Neural crest cell (in vitro differentiated cells): ENCODE measurements at places on chromosomes 6 and 20.

DNA sequence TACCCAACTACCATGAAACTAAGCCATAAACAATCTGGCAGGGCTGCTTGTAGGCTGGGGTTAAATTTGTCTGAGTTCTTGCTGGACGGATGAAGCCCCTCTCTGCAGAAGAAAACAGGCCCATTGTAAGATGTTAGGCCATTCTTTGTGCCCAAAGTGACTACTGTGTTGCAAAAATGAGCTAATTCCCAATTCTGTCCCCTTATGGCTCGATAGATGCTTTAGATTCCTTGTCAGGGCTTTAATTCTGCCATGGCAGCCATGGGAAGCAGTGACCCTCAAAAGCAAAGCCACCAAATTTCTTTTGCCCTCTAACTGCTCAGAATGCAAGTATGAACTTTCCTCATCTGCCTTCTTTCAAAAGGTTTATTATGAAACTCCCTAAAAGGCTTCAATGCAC, 45.2 kb downstream of the LAMA4 start:
- no peak for DNase-seq

- no peak for DNase-seq
Observed at GRCh38 chr6:104995989-104996617, 39.2 kb downstream of the LIN28B start.

DNA sequence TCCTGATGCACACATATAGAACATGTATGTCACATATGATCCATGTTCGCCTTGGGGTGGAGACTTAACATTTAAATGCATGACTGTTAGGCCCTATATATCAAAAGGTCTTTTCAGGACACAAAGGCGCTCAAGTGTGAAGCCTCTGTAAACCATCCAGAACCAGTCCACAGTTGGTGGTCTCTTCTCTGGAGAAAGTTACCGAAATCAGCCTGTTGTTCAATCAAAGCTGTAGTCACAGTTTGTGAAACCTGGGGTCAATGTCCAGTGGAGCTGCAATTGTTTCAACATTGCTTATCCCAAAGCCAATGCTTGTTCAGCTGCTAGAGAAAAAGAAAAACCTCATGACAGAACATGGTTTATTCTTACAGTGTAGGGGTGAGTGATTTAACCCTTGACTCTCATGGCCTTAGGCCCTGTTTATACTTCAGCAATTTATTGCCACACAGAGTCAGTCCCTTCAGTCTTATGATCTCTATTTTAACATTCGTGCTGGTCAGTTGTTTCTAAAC, 193.6 kb upstream of the CST7 start:
- no peak for DNase-seq

- no peak for DNase-seq
Observed at GRCh38 chr6:139643986-139644385, 269.5 kb upstream of the CITED2 start.

GRCh38 chr6:80440496-80441115, 334.1 kb downstream of the BCKDHB start:
- DNase-seq, result no peak

DNA sequence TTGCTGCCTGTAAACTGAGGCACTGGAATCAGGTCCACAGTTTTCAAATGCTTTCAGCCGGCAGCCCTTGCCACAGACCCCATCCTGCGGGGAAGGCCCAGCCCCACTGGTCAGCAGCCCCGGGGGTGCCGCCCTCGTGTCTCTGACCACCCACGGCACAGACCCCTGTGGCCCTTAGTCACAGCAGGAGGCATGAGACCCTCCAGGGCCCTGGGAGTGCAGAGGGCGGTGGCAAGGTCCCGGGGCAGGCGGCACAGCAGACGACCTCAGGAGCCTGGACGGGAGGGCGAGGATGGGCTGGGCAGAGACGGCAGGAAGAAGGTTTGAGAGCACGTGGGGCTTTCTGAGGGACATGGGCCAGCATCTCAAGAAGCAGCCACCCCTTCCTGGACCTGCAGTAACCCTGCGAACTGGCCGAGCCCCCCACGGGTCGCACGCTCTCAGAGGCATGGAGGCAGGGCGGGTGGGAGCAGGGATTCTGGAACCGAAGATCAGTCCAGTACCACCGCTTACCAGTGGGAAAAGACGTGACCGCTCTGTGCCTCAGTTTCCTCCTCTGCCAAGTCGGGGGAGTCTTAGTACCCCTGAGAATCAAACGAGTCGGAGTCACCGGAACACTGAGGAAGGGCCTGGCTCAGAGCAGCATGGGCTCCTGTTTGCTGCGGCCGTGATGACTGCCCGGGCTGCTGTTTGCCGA, 140.7 kb downstream of the TAF4 start:
- DNase-seq, result no peak

DNA sequence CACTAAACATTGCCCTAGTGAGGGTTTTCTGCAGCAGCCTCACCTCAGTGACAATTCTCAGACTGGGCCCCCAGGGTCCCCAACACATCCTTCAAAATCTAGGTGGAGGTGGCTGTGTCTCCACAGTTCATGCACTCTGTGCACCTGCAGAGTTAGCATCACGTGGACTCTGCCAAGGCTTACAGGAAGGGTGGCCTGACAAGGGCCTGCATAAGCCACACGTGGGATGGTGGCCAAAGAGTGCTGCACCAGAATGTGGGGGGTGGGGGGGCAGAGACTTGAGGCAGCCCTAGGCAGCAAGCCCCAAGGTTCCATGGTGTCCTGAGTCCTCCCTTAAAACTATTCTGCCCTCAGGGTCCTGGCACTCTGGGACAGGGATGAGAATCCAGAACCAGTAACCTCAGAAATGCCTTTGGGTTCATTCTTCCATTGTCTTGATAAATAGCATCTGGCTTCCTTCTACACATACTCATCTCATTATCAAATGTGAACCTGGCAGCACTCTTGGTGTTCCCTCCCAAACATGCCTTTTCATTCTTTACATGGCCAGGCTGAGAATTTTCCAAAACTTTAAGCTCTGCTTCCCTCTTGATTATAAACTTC, 1.6 kb upstream of the SERPINB1 start:
- DNase-seq, result no peak

DNA sequence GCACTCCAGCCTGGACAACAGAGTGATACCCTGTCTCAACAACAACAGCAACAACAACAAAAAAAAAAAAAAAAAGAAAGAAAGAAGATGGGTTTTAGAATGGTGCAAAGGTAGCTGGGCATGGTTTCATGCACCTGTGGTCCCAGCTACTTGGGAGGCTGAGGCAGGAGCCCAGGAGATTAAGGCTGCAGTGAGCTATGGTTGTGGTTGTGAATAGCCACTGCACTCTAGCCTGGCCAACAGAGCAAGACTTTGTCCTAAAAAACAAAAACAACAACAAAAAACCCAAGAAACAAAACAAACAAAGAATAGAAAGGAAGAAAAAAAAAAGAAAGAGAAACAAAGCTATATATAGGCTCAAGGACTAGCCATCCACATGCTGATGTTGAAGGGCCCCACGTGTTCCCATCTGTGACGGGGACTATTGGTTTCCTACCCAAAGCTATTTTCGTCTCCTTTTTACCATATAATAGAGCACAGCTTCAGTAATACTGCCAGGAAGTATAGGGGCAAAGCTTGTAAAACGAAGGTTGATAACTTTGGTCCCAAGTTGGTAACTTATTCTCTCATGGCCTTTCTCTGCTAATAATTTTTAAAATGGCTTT, 7.9 kb upstream of the EEF1E1 start:
- no peak for DNase-seq

GRCh38 chr20:51563486-51564332, 21.2 kb upstream of the NFATC2 start:
- no peak for DNase-seq

DNA sequence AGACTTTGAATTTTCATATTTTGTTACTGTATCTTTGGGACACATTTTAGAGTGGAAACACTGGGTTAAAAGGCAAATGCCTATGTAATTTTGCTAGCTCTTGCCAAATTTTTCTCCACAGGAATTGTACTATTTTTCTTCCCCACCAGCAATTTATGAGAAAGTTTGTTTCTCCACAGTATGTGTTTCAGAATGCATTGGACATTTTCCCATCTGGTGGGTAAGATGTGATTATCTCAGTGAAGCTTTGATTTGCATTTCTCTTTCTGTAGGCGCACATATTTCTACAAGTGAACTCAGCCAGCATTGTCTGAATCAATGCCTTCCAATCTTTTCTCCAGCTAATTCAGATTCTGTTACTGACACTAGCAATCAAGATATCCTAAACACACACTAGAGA, 157.8 kb downstream of the RCAN2 start:
- no peak for DNase-seq

DNA sequence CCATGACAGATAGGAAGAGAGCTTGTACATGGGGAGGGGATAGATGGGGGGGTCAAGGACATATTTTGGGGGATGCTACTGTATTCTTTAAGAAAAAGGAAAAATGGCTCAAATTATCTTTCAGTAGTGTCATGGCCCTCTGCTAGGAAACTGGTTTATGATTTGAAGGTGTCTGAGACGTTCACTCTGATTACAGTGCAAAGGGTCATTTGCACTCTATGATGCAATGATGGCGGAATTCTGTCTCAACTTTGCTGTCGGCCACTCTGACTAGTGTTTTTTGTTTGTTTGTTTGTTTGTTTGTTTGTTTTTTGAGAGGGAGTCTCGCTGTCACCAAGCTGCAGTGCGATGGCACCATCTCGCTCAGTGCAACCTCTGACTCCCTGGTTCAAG, 180.0 kb downstream of the SOX4 start:
- no peak for DNase-seq

- DNase-seq, result no peak
Observed at GRCh38 chr6:87244380-87244779, 78.0 kb upstream of the SMIM8 start.

DNA sequence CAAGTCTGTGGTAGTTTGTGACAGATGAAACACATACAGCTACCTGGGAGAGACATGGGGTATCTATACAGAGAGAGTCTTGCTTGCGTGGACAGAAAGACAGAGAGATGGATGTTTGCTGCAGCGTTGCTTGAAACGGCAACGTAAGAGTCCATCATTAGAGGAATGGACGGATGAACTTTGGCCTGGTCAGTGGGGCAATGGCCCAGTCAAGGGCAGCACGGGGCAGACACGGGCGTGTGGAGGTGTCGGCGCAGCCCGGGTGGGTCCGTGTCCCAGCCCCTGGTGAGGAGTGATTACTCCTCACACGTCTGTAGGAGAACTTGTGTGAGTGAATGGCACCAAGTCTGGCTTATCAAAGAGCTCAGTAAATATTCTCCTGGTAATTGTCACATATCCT, 21.9 kb downstream of the DACT2 start:
- no peak for DNase-seq

GRCh38 chr6:139355172-139355571, 19.3 kb downstream of the CITED2 start:
- DNase-seq, result no peak

DNA sequence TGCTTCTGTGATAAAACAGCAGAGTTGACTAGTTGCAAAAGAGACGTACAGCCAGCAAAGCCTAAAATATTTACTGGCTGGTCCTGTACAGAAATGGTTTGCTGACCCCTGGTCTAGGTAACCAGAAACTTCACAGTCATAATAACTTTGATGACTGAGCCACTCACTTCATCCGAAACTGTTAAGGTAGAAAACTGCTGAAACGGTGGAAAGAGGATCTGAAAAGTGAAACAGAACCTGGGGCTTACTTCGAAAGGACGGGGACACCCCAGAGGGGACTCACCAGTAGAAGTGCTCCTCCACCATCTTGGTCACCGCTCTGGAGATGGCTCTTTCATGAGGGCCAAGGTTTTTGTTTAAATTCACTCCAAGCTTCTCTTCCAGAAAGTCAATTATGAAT, 16.4 kb downstream of the FAXC start:
- DNase-seq, result no peak

DNA sequence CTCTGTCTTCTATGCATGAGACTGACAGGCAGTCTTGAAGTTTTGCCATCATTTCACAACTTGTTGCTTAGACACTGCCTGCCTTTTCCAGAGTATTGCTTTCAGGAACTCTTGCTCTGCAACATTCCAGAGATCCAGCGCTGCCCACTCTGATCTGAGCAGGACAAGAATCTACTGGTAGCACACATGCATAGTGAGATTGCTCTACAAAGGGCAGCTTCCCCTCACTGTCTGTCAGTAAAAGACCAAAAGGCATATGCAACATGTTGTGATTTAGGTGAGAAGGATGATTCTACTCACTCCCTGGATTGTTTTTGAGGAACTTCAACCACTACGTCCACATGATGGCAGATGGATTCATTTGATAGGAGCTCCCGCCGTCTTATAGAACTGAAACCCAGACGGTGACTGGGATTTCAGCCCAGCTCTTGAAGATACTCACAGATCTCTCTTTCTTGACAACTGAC, 259.1 kb downstream of the ARID1B start:
- DNase-seq, result no peak

- no peak for DNase-seq
Observed at GRCh38 chr6:7628479-7628878, 38.5 kb downstream of the SNRNP48 start.

GRCh38 chr6:36759148-36759759, 61.6 kb downstream of the RAB44 start:
- peak; percentile 92 for DNase-seq

DNA sequence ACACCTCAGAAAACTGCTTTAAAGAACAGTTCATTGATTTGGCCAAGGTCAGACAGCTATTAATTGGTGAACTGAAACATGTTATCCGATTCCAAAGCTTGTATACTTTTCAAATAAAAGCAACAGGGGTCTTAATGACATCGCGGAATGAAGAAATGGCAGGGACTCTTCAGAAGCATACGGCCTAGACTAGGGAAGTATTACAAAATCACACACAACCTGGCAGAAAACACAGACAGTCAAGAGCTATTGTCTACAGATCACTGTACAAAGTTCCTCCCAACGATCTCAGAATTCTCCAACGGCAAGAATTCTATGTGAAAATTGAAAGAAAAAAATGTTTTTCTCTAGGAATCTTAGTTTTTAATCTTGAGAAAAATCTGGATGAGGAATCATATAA, 105.5 kb downstream of the PTPRK start:
- DNase-seq, result no peak

- DNase-seq, result no peak
Observed at GRCh38 chr20:57461726-57462125, 63.2 kb downstream of the CTCFL start.

DNA sequence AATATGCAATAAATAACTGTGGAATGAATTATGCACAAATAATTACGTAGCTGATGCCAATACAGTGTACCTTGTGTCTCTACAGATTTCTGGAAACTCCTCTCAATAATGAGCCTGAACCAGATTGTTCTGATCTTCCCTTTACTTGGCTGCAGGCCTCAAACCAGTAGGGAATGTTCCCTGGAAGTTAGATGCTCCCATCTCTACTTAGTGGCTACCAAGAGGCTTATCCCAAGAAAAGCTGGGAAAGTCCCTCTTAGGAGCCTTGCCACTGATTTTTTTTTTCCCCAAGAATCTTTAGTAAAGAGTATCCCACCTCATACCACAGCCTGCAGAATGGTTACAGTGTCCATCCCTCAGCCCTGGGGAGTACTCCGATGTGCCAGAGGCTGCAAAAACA, 702.1 kb downstream of the RFPL4B start:
- DNase-seq, result no peak

- DNase-seq, result no peak
Observed at GRCh38 chr20:64051561-64052325, 2.3 kb upstream of the SOX18 start.

GRCh38 chr20:21189761-21190523, 64.1 kb downstream of the KIZ start:
- peak; percentile 6 for DNase-seq

- DNase-seq, result no peak
Observed at GRCh38 chr6:88238065-88238464, 71.9 kb upstream of the CNR1 start.
